ENCODE measurements at places on chromosomes 2 and 18. TPM values are rescaled to one million over a fixed set of nuclear protein-coding genes. Genes with fewer than 3 reads are reported as not detected.

GRCh38 chr18:896315-896714 is 8.4 kb upstream of the ADCYAP1 start:
- DNase-seq = no peak

DNA sequence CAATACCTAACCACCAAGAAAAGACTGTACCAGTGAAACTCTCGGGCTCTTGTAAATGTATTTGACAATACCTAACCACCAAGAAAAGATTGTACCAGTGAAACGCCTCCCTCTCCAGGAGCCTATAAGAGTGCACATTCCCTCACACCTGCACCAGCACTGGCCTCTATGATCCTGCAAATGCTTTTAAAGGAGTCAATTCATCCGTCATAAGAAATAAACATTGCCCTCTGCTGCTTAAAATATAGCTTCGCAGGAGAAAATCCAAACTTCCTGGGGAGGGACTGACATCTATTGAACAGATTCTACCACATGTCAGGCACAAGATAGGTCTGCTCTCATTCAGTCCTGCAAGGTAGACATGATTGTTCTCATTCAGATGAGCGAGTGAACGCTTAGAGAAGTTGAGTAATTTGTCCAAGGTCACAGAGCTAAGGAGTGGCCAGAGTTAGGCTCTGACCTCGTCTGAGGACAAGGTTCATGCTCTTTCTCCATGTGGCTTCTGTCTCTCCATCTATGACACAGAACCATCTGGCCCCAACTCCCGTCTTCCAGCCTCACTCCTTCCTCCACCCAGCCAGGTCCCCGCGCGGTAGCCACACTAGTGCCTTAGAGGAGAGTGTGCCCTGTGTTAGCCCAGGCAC is 38.7 kb downstream of the MCFD2 start:
- DNase-seq = no peak

- no peak for DNase-seq
Observed at GRCh38 chr18:33673689-33674088, 95.7 kb downstream of the ASXL3 start.

DNA sequence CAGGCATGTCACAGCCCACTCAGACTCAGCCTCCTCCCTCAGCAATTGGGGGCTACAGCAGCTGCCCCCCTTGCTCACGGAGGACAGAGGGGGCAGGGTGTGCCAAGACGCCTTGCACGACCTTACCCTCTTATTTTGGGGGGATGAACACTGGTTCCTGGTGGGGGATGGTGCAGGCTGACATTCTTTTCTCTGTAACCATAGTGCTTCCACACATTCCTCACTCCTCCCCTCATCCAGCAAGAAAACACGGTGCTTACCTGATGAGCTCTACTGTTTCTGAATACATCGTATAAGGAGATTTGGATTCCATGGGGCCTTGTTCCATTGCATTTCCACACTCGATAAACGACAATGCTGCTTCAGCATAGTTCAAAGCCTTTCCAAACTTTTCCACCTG is 75.4 kb upstream of the REV1 start:
- DNase-seq = no peak

GRCh38 chr2:201886504-201886903 is 80.2 kb downstream of the CDK15 start:
- no peak for DNase-seq

- DNase-seq = no peak
Observed at GRCh38 chr18:39558658-39559057, 1993.1 kb upstream of the CELF4 start.

GRCh38 chr2:236767941-236768340 is 198.3 kb downstream of the ACKR3 start:
- DNase-seq = no peak

- peak; percentile 97 for DNase-seq
Observed at GRCh38 chr2:231666171-231667095, 41.9 kb upstream of the PTMA start.

GRCh38 chr2:75538521-75539490 is 21.9 kb downstream of the EVA1A start:
- no peak for DNase-seq

DNA sequence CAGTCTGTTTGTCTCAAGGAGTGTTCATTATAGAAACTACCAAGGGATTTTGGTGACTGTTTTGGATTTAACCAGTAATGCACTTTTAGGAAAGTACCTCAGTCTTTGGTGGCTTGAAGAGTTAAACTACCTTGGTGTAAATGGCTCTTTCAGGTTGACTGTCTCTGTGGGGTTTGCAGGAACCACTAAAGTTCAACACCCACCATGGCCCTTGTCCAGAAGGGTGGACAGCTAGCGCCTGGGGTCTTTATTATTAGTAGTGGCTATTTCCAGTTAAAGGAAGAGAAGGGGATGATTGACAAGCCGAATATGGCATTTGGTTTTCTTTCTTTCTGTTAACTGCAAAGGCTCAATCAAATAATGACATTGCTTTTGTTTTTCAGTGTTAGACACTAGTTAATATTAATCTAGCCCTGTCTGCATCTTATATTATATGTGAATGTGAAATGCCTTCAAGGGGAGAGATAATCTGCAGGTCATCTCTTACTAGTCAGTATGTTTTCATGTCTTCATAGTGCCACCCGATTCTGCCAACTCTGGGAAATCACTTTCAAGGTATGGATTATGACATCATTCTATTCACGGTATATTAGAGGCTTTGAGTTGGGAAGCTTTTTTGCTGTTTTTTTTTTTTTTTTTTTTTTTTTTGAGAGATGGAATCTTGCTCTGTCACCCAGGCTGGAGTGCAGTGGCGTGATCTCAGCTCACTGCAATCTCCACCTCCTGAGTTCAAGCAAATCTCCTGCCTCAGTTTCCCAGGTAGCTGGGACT is 56.4 kb downstream of the MAP4K4 start:
- no peak for DNase-seq

- no peak for DNase-seq
Observed at GRCh38 chr18:34880403-34880802, 160.8 kb upstream of the MAPRE2 start.

Gene C1QL2
- not detected for total RNA-seq

Gene CCDC148
- not detected for total RNA-seq

Gene RELCH
- total RNA-seq = 7.8 TPM

Gene DSG1
- not detected for total RNA-seq

Gene RAX
- total RNA-seq = not detected

Gene CTDP1
- total RNA-seq = 7.6 TPM

All from psoas muscle (tissue), 8 donors.